ENCODE measurements at places on chromosomes 6 and 20.

DNA sequence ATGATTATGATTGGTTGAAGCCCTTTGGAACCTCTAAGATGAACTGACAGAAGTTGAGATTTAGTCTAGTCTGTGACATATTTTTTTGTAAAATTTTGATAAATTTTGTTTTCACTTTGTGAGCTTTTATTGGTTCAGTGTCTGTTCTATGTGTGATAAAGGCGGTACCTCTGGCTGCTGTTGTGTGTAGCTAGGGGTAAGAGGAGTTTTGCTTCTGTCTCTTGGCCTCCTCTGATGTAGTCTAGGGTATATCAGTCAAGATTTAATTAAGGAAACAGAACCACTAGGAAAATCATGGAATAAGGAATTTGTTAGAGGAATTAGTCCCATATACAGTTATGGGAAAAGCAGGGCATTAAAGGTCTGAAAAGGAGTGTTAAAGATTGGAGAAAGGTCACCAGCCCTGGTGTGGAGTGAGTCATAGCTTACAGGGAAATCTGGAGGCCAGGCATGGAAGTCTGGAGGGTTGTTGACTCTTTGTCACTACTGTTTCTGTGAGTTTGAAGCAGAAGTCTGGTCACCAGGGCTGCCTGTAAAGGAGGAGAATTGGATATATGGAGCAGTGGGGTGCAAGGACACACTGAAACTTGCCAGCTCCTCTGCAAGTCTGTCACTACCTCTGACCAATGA, 28.5 kb downstream of the CDC5L start:
- DNase-seq, result no peak

DNA sequence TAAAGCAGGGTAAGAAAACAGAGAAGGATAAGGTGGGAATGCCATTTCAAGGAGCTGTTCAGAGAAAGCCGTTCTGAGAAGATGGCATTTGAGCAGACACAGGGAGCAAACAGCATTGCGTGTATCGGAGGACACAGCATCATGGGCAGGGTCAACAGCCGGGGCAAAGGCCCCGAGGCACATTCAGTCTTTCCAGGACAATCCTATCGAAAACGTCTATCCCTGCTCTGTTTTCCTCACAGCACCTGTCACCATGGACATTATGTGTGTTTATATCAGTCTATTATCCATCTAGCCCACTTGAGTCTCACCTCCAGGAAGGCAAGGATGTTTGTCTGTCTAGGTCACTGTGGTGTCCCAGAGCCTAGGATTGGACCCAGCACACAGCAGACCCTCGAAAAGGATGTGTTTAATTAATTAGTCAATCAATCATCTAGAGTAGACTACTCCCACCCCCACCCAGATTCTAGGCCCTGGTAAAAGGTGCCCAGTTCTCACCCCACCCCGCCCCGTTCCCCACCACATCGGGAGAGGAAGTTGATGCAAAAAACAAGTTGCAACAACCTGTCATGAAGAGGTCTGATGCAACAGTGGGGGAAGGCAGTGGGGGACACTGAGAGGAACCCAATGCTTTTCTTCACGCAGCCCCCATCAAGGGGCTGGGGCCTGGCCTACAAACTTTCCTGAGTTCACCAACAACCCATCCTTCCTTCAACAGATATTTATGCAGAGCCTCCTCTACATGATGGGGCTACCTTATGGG, 66.6 kb downstream of the PREX1 start:
- no peak for DNase-seq

GRCh38 chr20:43138061-43138770, 51.5 kb downstream of the PTPRT start:
- no peak for DNase-seq

GRCh38 chr6:51865176-51865575, 222.2 kb downstream of the PKHD1 start:
- DNase-seq, result no peak

DNA sequence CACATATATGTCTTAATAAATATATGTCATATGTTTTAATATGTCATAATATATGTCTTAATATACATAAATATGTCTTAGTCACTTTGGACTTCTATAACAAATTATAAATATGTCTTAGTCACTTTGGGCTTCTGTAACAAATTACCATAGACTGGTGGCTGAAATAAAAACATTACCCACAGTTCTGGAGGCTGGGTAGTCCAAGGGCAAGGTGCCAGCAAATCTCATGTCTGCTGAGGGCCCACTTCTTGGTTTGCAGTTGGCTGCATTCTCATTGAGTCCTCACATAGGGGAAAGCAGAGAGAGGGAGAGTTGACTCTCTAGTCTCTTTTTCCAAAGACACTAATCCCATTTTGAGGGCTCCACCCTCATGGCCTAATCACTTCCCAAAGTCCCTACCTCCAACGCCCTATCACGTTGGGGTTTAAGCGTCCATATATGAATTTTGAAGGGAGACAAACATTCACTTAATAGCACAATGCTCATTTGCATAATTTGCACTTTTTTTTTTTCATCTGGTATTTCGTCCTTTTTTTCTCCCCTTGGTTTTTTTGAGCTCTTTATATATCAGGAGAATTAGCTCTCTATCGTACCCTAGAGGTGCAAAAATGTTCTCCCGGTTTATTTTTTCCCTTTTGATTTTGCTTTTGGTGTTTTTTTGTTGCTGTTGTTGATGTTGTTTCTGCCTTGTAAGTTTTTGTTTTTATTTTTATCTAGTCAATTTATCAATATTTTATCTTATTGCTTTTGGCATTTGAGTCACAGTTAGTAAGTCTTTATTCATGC, 266.4 kb downstream of the PLCB1 start:
- DNase-seq, result no peak

DNA sequence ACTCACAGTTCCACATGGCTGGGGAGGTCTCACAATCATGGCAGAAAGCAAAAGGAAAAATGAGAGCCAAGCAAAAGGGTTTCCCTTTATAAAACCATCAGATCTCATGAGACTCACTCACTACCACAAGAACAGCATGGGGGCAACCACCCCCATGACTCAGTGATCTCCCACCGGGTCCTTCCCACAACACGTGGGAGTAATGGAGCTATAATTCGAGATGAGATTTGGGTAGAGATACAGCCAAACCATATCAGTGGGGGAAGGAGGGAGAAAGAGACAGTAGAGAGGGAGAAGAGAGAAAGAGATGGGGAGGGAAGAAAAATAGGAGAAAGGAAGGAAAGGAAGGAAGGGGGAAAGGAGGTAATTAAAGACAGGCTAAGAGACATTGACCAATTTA, 30.1 kb downstream of the GMDS start:
- no peak for DNase-seq

- DNase-seq, result no peak
Measured at GRCh38 chr6:20997143-20997769, 463.0 kb downstream of the CDKAL1 start.

- no peak for DNase-seq
Measured at GRCh38 chr6:141675957-141676356, 456.8 kb upstream of the GJE1 start.

DNA sequence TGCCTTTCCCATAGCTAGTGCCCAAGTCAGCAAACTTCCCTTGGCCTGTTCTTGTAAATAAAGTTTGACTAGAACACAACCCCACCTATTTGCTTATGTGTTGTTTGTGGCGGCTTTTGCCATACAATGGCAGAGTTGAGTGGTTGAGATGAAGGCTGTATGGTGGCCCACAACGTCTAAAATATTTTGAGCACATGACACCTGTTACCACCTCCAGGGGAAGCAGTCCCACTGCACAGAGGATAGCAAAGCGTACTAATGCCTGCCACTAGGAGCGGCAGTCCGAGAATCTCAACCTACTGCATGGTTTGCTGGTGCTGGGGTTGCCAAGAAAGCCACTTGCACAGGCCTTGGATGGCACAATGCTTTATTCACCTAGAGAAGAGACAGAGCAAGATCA, 58.6 kb downstream of the TGM2 start:
- DNase-seq, result no peak

DNA sequence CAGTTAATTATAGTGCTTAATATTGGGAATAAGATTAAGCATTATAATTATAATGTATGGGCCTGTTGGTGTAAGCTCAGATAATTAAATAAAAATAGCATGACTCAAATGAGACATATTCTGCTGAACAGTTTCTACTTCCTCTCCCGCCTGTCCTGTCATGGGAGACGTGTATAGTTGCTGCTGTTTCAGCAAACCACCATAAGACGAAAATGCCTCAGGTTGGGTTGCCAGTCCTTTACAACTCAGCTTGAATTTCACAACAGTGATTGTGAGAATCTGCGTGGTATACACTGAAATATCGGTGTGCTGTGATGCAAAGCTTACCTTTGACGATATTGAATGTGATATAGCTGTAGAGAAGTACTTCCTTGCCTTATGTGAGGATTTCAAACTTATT, 99.5 kb downstream of the POPDC3 start:
- no peak for DNase-seq

DNA sequence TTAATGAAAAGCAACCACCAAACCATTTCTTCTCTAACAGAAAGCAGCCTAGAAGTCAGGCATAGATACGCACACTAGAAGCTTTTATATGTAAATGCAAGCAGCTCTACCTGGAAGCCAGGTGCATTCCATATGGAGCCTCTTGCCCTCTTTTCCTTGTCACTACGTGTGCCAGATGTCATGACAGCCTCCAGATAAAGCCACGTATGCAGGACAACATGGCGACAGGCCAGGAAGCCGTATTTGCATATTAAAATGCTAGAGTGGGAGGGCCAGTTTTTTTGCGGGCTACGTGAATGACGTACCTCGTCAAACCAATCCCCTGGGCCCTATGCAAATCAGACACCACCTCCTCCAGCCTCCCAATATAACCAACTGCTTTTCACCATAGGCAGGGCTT, 308.1 kb upstream of the SPTLC3 start:
- DNase-seq, result no peak

- no peak for DNase-seq
Measured at GRCh38 chr6:52157301-52157941, 28.8 kb upstream of the IL17A start.

DNA sequence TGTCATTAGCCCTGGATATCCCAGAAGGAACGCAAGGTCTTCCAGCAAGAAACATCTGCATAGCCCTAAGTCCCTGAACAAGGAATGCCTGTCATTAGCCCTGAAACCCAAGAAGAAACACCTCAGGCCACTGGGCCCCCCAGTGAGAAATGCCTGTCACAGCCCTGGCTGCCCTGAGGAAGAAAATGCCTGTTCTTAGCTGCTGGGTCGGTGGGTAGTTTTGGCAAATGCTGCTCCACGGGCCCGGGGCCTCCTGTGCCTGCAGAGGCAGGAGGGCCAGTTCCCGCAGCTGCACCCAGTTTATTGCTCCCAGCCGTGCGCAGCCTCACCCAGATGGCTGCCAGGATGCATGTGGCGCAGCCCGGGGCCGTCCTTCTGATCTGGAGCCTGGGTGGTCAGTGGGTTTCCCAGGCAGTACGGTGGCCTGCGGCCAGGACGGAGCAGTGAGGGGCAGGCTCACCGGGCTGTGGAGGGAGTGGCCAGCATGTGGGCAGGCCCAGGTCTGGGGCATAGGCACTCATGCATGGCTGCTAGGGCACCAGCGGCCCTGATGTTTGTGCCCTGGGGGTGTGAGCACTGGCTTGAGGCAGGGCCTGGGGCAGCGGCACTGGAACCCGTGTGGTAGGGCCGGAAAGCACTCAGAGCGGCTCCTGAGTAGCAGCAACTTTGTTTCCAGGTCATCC, 219.0 kb downstream of the ERMARD start:
- no peak for DNase-seq

DNA sequence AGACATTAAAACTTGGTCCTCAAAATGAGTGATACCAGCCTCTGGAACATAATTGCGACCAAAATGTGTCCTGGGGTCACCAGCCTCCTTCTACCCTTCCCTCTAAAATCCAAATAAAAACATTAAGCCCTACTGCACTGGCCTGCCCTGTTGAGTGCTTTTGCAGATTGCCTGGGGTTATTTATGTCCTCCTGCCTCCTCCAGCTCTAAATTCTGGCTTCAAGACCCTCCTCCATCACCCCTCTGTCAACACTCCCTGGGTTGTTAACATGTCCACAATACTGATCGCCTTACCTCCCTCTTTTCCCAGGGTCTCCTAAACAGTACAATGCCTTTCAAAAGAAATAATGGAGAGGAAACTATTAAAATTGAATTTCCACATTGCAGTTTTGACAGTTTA, 327.5 kb downstream of the NRN1 start:
- no peak for DNase-seq

All from GM12891 (cell line).